ENCODE measurements at places on chromosomes 4 and X.

DNA sequence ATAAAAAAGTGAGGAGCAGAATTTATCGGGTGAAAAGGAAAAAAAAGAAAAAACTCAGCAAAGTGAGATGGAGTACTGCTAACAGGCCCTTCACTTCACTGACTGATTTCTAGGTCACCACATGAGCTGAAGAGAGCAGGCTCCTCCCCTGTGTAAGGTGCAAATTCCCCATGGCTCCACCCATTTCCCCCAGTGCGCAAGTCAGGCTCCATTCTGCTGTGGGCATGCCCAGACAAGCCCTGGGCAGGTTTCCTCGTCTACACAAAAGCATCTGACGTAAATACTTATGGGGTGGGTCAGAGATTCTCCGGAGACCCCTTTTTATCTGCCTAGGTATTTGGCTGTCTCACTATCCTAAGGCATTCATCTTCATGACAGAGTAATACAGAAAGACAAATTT is 157.9 kb downstream of the MAGEB5 start:
- no peak for DNase-seq

GRCh38 chrX:69215161-69215875 is 50.1 kb upstream of the PJA1 start:
- DNase-seq = no peak

DNA sequence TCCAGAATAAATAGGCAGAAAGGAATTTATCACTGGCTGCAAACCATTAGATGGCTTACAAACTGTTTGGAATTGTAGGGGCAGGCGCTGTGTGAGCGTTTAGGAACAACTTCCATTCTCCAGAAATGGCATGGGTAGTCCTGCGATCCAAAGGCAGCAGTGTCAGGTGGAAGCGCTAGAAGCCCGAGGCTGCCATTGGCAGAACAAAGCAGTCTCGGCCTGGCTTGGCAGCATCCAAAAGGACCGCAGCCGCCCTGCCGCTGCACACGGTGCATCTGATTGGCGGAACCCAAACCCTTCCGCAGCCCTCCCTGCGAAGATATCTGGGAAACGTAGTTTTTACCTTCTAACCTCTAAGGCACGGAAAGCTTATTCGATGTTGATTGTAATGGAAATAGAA is 23.6 kb upstream of the YTHDC1 start:
- DNase-seq = peak; percentile 36

GRCh38 chrX:20521222-20521621 is 254.5 kb upstream of the RPS6KA3 start:
- DNase-seq = no peak

DNA sequence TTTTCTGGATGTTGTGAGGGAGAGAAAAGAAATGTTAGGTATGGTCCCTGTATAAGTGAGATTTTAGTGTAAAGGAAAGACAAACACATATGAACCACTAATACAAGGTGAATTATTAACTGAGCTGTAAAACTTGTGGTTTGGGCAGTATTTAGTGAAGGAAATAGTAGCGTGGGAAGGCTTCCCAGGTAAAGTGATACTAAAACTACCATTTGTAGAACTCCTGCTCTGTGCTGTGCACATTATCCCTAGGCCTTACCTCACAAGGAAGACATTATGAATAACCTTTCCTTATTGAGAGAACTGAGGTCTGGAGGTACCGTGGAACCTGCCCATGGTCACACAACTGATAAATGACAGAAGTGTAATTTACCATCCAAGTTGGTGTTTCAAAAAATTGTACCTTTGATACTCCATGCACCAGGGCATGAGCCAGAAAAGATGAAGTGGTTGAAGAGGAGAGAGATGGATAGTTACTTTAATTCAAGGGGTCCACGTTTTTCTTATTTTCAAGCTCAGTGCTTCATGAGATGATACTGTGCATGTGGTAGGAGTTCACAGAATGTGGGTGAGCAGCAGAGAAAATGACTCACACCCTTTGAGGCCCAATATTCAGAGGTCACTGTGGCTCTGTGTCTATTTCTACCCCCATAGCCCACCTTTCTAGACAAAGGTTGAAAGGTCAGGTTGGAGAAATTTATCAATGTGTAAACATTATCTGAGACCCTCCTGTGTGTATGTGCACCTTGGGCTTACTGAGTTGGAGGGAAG is 2.6 kb upstream of the VSIG4 start:
- DNase-seq = no peak

- no peak for DNase-seq
These were observed 5.0 kb downstream of the MSX1 start for GRCh38 chr4:4864443-4864939.

DNA sequence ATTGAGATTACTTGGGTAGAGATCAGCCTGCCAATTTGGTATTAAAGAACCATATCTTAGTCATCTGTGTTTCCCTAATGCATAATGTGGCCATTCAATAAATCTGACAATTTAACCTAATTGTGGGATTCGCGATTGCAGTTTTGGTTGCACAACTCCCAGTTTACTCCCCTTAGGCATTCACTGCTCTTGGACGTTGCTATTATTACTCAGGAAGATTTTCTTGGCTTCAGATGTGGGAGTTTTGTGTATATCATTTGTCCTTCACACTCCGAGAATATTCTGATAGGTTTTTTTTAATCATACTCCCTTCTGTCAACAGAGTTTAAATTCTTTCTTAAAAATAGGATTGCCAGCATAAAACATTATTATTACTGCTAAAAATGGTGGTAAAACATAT is 22.0 kb upstream of the TRPC3 start:
- no peak for DNase-seq

DNA sequence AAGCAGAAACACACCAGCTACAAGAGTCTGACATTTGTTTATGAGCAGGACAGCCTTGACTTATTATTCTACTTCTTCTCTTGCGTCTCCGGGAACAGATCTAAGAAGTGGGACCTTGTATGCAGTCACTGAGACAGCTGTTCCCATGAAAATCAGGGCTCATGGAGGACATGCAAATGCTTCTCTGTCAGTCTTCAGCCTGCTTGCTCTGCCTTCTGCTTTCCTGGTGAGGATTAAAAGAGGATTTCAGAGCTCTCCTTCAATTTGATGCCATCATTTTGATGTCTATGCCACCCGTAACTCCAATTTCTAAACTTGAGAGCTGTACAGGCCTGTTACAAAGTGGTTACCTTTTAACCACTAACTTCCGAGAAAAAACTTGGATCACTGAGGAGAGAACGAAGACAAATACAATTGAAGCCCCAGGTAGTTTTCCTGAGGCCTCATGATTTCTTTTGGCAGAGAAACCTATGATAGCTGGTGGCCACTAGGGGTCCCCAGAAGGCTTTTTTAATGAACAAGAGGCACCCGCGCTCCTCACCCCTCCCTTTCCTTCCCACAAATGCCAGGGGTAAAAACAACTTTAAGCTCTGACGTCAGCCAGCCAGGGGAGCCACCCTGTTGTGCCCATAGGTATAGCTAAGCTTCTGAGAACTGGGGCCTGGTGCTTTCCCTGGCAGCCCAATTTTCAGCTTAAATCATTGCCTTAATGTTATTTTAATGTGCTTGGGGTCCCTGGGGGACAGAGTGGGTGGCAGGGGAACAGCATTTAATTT is 97.0 kb downstream of the DDIT4L start:
- peak; percentile 85 for DNase-seq

- no peak for DNase-seq
These were observed 114.3 kb downstream of the DCK start for GRCh38 chr4:71107726-71108125.

- no peak for DNase-seq
These were observed 4.3 kb downstream of the IL1RAPL1 start for GRCh38 chrX:28591542-28591941.

DNA sequence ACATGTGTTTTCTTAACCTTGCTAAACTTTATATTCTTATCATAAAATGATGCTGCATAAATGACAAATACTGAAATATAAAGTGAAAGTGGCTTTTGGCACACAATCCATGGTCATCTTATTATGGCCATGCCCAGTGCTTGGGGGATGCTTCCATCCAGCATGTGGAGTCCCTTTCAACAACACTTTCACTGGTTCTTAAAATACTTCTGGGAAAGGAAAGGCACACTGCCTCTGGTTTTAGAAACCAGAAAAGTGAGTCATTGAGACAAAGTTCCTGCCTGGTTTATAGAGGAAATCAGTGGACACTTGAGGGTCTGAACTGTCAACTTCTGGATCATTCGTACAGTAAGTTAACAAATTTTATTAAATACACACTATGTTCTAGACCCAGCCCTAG is 248.0 kb upstream of the ADAMTS3 start:
- no peak for DNase-seq

DNA sequence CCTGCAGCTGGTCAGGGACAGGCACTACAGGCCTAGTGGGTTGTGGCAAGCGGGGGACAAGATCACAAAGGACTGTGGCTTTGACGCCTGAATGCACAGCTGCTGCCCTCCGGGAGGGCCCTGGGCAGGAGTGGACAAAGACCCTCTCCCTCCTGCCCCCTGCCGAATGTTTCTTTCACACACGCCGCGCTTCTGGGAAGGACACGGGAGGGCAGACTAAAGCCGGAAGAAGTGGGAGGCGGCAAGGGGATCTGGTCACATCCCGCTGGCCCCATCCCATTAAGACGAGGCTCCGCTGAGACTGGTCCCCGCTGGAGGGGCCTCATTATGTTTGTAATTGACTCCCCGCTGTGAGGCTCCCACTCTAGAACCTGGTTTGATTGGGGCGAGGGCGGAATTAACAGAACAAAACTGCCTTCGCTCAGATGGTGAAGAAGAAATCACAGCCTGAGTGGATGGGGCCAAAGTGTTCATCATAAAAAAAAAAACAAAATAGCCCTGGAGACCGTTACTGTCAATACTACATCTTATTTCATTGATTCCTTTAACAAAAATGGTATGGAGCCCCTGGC is 37.8 kb upstream of the PSAPL1 start:
- DNase-seq = no peak

GRCh38 chr4:172486531-172486930 is 673.3 kb downstream of the GALNTL6 start:
- DNase-seq = no peak

- DNase-seq = no peak
These were observed 74.6 kb upstream of the STOX2 start for GRCh38 chr4:183830438-183830985.

DNA sequence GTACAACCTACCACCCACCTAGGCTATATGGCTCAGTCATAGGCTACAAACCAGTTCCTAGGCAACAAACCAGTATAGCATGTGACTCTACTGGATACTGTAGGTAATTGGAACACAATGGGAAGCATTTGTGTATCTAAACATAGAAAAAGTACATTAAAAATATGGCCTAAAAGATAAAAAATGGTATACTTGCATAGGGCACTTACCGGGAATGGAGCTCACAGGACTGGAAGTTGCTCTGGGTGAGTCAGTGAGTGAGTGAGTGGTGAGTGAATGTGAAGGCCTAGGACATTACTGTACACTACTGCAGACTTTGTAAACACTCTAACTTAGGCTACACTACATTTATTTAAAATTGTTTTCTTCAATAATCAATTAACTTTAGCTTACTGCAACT is 139.2 kb upstream of the RBPJ start:
- no peak for DNase-seq

- DNase-seq = no peak
These were observed 169.9 kb upstream of the AADAT start for GRCh38 chr4:170259631-170260153.

DNA sequence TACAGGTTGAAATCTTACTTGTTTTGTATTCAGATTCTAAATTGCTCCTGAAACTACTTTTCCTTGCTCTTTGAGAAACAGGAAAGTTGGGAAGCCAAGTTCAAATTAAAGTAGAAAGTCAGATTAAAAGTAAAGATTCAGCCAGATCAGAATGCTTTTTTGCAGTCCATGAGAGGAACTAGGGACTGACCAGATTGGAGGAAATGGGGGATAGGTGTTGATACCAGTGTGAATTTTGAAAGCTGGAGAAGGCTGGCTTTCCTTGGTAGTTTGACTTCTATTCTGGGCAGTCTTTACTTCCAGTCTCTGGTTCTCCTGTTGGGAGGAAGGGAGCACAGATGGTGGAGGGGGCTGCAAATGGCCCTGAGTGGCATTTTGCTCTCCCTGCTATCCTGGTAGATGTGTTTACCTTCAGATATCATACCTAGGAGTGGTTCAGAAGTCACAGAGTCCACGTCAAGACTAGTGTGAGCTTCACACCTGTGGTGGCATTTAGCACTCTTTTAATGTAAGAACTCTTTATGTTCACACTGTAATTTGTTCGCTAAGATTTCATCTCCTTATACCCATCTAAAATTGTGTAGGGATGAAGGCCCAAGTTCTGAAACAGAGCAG is 68.8 kb downstream of the FNIP2 start:
- no peak for DNase-seq

DNA sequence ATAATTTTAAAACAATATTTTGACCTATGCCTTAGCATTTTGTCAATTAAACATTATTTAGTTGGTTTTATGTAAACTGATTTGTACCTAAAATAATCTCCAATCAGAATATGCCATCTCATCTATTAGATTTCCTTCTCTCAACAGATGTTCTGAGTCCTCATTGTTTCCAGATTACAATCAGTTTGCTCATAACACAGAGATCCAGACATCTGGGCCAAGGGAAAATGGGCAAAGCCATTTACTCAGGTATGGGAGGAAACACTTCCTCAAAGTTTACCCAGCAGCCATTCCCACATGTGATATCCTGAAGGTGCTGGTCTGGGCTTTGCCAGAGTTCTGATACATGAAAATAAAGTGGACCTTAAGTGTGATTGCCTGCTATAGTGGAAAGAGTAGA is 217.9 kb upstream of the GPC4 start:
- no peak for DNase-seq

DNA sequence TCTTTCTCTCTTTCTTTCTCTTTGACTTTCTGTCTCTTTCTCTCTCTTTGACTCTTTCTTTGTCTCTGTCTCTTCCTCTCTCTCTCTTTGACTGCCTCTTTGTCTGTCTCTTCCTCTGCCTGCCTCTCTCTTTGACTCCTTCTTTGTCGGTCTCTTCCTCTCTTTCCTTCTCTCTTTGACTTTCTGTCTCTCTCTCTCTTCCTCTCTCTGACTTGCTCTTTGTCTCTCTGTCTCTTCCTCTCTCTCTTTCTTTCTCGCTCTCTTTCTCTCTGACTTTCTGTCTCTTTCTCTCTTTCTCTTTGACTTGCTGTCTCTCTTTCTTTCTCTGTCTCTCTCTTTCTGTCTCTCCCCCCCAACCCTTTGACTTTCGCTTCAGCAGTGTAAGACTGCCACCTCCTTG is 36.4 kb upstream of the OGT start:
- no peak for DNase-seq

GRCh38 chr4:145279122-145279960 is 99.0 kb upstream of the OTUD4 start:
- DNase-seq = no peak

GRCh38 chr4:124948976-124949597 is 236.6 kb upstream of the ANKRD50 start:
- no peak for DNase-seq

- DNase-seq = no peak
These were observed 95.7 kb upstream of the OTUD4 start for GRCh38 chr4:145276050-145276449.

DNA sequence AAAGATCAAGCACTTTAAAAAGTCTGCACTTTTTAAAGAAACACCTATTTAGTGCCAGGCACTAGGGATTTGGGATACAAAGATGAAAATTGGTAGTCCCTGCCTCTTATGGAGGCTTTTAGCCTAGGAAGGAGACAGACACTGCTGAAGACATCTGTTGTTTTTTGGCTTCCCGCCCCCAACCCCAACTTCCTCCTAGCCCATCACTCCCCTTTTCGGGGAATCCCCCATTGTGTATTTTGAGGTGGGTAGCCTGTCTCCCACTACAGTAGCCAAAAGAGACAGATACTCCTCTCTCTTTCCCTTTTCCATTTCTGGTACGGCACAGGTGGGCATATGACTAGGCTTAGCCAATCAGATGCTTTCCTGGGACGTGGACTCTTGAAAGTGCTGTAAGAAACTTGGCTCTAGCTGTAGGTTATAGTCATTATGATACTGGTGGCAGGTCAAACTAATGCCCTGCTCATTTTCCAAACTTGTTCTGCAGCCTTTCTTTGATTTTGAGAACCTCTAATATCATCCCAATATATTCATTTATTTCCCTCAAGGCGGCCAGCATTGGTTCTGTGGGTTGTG is 194.6 kb upstream of the RBPJ start:
- DNase-seq = no peak
